Smooth muscle cell of trachea (primary cell): ENCODE measurements at places on chromosomes 12 and 14. TPM values are rescaled to one million over a fixed set of nuclear protein-coding genes. Genes with fewer than 3 reads are reported as not detected.

SOX5 gene
- 7.9 and 13.4 TPM in 2 replicates for total RNA-seq

C12orf60 gene
- 0.99 and 1.3 TPM in 2 replicates for total RNA-seq

SERPINA6 gene
- 0.17 TPM in 1 of 2 replicates, not detected in the other for total RNA-seq

LAG3 gene
- total RNA-seq: 0.15 and 0.17 TPM in 2 replicates

PRKD1 gene
- 11.7 and 13.5 TPM in 2 replicates for total RNA-seq

RNASE2 gene
- not detected in 2 replicates for total RNA-seq

MTA1 gene
- 31.4 and 51.4 TPM in 2 replicates for total RNA-seq

NKX2-1 gene
- not detected in 2 replicates for total RNA-seq

SYCP3 gene
- 0.17 TPM in 1 of 2 replicates, not detected in the other for total RNA-seq

KRT80 gene
- 0.44 TPM in 1 of 2 replicates, not detected in the other for total RNA-seq
